ENCODE measurements at places on chromosomes 7 and 10. TPM values are rescaled to one million over a fixed set of nuclear protein-coding genes. Genes with fewer than 3 reads are reported as not detected.

GRCh38 chr7:10439027-10439426, 534.6 kb upstream of the PHF14 start:
- H3K27me3 ChIP-seq: no peaks in the 10 kb centered on the region
- no peak overlapping the region for H3K4me3 ChIP-seq
- no peaks in the 10 kb centered on the region for H3K36me3 ChIP-seq
- H3K27ac ChIP-seq: no peak overlapping the region
- H3K4me1 ChIP-seq: no peaks in the 10 kb centered on the region

- H3K27ac ChIP-seq: no peak overlapping the region
- no peaks in the 10 kb centered on the region for H3K27me3 ChIP-seq
- no peaks in the 10 kb centered on the region for H3K36me3 ChIP-seq
- no peak overlapping the region for H3K4me3 ChIP-seq
These were observed 45.5 kb upstream of the LRRTM3 start for GRCh38 chr10:66880292-66880691.

The UPK3B gene
- total RNA-seq: 1.1 TPM

The CALD1 gene
- 2.3 TPM for total RNA-seq

The AQP1 gene
- total RNA-seq: 0.13 TPM

The C10orf62 gene
- not detected for total RNA-seq
